ENCODE measurements at places on chromosomes 1 and 21.

DNA sequence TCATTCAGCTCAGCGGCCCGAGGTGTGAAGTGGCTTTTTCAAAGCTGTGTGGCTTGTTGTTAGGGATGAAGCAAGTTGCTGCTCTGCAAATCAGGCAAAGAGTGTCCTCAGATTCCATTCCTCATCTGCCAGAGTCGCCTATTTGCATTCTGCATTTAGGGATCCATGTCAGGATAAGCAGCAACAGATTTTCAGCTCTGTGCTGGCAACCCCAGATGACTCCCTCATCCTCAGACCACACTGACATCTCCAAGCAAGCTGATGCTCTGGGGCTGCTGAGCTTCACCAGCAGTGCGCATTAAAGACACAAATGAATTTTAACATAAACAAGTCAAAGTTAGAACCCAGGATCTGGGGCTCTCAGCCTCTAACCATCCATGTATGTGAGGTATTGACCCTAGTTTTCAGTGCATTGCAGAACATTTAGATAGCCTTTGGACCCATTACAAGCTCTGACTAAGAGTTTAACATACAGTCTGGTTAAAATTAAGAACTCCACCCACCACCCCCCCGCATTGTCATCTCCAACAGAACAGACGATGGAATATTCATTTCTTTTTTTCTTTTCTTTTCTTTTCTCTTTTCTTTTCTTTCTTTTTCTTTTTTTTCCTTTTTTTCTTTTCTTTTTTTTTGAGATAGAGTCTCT, 10.9 kb downstream of the CFAP107 start:
- DNase-seq = no peak

- DNase-seq = peak; percentile 16
Measured at GRCh38 chr1:212488436-212489283, 55.9 kb downstream of the NENF start.

GRCh38 chr21:31476263-31477022, 132.4 kb upstream of the TIAM1 start:
- DNase-seq = no peak

GRCh38 chr1:64960731-64961130, 5.6 kb downstream of the JAK1 start:
- DNase-seq = no peak
